Spinal cord (tissue), 10 donors: ENCODE measurements at places on chromosomes 3 and 15. TPM values are rescaled to one million over a fixed set of nuclear protein-coding genes. Genes with fewer than 3 reads are reported as not detected.

- DNase-seq, result no peak
These were observed 388.4 kb upstream of the CBLB start for GRCh38 chr3:106257172-106257571.

DNA sequence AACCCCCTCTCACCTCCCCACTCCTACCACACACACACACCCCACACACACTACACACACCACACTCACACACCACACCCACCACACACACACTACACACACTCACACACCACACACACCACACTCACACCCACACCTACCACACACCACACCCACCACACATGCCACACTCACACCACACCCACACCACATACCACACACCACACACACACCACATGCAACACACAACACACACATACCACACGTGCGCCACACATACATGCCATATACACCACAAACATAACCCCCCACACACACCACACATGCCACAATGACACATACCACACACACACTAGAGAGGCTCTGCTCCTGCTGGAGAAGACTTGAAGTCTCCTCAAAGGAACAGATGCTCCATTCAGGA lies 5.9 kb upstream of the ITPKA start:
- DNase-seq, result no peak

The FAM81A gene
- 5.7 TPM for total RNA-seq

The TFRC gene
- 91.4 TPM for total RNA-seq

GRCh38 chr3:183577346-183577745 lies 21.8 kb upstream of the KLHL6 start:
- DNase-seq, result no peak

- peak; percentile 20 for DNase-seq
These were observed 499.1 kb downstream of the MAGI1 start for GRCh38 chr3:65539616-65540015.

The SPATA12 gene
- not detected for total RNA-seq

DNA sequence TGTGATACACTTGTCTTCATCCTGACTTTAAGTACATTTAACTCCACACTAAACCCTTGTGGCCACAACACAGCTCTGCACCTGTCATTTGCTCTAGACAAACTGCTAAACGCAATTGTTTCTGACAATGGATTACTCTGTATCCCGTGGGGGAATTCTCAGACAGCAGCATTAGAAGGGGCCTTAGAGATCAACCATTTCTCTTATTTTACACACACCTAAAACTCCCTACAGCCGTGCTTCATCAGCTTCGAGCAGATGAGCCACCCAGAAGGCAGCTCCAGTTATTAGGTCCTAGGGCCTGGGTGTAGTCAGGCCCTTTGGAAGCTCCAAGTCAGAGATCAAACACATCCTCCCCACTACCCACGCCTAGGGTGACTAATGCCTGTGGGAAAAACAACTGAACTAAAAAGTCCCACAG lies 1.3 kb upstream of the IL12A start:
- no peak for DNase-seq

- DNase-seq, result no peak
These were observed 30.6 kb upstream of the GPR160 start for GRCh38 chr3:170007031-170007663.

The NR2E3 gene
- total RNA-seq, result 0.30 TPM

GRCh38 chr15:83282776-83283137 lies 1.7 kb downstream of the BNC1 start:
- DNase-seq, result no peak

The PLA2G4D gene
- 0.10 TPM for total RNA-seq

- DNase-seq, result no peak
These were observed 677 bp downstream of the POLQ start for GRCh38 chr3:121545049-121545573.

The PPP1R14D gene
- total RNA-seq, result not detected

The SLC9C1 gene
- total RNA-seq, result 0.50 TPM

The RAB7A gene
- 79.1 TPM for total RNA-seq

DNA sequence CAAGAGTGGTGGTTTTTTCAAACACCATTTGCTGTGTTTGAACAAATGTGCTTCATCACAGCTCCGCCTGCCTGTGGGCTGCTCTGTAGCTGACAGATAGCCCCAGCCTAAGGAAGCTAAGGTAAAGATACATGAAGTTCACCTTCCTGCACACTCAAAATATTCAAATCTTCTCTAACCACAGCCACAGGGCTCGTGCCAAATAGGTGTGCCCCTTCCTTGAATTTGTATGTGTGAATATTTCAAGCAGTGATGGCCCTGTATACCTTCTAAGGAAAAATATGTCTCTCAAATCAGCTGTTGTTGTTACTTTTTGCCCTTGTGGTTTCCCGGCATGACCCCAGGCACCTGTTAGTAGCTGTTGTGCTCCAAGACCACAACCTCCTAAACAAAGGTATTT lies 92.8 kb downstream of the CCNL1 start:
- no peak for DNase-seq

The POC1A gene
- total RNA-seq, result 5.0 TPM

DNA sequence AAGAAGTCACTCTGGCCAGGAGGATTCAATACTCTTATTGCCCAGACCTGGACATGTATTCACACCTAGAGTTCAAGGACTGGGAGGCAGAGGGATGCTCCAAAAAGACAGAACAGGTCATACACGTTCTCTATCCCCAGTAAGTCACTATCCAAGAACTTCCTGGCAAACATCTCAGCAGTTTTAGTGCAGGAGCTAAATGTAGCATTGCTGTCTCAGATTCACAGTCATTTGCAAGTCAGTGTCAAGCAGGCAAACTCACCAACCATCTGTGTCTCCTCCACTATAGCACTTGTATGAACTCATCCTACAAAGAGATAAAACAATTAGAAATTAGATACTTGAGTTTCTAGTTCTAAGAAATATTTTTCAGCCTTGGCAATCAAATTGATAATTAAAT lies 38.4 kb downstream of the ABHD17C start:
- no peak for DNase-seq
